Gastroesophageal sphincter (tissue), 4 donors: ENCODE measurements at places on chromosomes 2 and 18. TPM values are rescaled to one million over a fixed set of nuclear protein-coding genes. Genes with fewer than 3 reads are reported as not detected.

Gene CHRNG
- total RNA-seq: not detected

Gene ASXL3
- 1.3 TPM for total RNA-seq

Gene PROKR1
- 0.27 TPM for total RNA-seq

Gene DES
- total RNA-seq: 17,655 TPM

Gene CROCC2
- total RNA-seq: not detected

Gene SLC4A5
- total RNA-seq: 4.4 TPM

Gene SEH1L
- 36.2 TPM for total RNA-seq

Gene EMX1
- not detected for total RNA-seq

Gene KIAA2012
- not detected for total RNA-seq

Gene CIB4
- not detected for total RNA-seq

Gene RFX8
- not detected for total RNA-seq

Gene EIF5B
- 45.9 TPM for total RNA-seq

Gene ONECUT2
- 0.12 TPM for total RNA-seq

Gene PDE1A
- 7.2 TPM for total RNA-seq

Gene PKP4
- 115 TPM for total RNA-seq

Gene PDE11A
- not detected for total RNA-seq

Gene REEP1
- 22.9 TPM for total RNA-seq

Gene MALL
- 2.5 TPM for total RNA-seq

Gene CEBPZOS
- 24.0 TPM for total RNA-seq

Gene MOGAT1
- total RNA-seq: not detected

Gene RAB17
- 6.7 TPM for total RNA-seq

Gene CD8B2
- total RNA-seq: not detected

Gene OSR1
- total RNA-seq: 30.7 TPM
